Left lung (tissue), 14 donors: ENCODE measurements at places on chromosomes 3 and 15.

- H3K4me3 ChIP-seq: no peak overlapping the region
- DNase-seq: no peak
- no peaks in the 10 kb centered on the region for H3K36me3 ChIP-seq
- no peak overlapping the region for H3K27ac ChIP-seq
Measured at GRCh38 chr15:93476491-93477177, 387.6 kb upstream of the RGMA start.

DNA sequence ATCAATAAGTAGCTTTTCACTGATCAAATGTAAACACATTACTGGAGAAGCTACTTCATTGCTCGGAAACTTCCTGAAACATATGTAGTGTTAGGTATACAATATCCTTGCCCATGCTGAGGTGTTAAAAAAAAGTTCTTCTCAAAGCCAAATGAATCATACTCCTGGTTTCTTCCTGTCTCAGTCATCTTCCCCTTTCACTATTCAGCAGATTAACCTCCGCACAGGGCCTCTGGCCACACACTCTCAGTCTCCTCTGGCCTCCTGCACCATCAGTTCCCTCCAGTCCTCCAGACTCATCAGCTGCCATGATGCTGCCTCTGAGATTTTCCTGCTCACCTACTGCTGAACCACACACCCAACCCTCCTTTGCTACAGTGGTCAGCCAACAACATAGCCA, 70.5 kb upstream of the BOC start:
- no peak for DNase-seq
- H3K4me3 ChIP-seq: no peak overlapping the region
- no peak overlapping the region for H3K27ac ChIP-seq

- H3K27ac ChIP-seq: no peak overlapping the region
- no peak overlapping the region for H3K4me3 ChIP-seq
- H3K4me1 ChIP-seq: no peaks in the 10 kb centered on the region
- no peaks in the 10 kb centered on the region for H3K27me3 ChIP-seq
- no peak for DNase-seq
- H3K36me3 ChIP-seq: no peaks in the 10 kb centered on the region
Measured at GRCh38 chr3:99087277-99087676, 185.8 kb upstream of the DCBLD2 start.

DNA sequence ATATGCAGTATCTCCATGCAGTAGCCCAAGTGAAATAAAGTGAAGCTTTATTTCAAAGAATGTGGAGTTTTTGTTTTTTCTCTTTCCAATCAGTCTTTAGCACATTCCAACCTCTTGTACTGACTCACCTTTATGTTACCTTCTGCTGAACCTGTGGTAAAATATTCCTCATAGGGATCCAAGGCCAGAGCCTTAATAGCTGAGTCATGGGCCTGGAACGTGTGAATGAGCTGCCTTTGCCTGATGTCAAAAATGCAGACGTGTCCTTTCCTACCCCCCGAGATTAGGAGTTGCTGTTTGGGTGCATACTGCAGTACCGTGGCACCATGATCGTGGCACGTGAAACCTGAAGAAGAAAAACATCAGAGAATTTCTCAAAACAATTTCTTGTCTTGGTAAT, 108.5 kb downstream of the GLDN start:
- H3K4me1 ChIP-seq: no peaks in the 10 kb centered on the region
- DNase-seq: no peak
- H3K27me3 ChIP-seq: no peaks in the 10 kb centered on the region
- H3K36me3 ChIP-seq: no peaks in the 10 kb centered on the region
